ENCODE measurements at places on chromosomes 2 and 18.

GRCh38 chr18:26575865-26576217 is 27.5 kb upstream of the KCTD1 start:
- DNase-seq, result no peak

GRCh38 chr2:23722255-23722654 is 204.7 kb downstream of the ATAD2B start:
- no peak for DNase-seq

DNA sequence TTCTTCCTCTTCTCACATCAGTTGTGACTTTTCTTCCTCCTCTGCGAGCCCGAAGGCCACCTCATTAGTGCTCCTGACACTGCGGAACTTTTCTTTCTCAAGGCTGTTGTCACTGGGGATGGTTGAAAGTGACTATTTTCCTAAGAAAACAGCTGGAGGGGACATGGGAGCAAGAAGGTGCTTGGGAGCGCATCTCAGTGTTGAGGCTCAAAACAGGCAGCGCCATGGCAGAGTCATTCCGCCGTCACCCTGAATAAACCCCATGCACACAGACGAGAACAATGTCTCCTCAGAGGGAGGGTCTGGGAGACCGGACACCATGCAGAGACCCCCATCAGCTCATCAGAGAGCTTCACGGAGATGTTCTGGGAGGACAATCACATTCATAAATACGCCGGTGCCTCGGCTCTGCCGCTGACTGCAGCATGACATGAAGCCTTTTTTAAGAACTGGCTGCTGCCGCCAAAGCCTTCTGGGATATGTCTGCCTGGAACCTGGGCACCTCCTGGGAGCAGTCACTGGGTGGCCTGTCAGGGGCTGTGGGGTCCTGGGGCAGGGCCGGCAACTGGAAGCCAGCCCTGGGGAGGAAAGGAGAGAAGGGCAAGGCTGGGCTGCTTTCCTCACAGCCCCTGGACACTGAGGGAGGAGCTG is 19.2 kb downstream of the ATOH8 start:
- DNase-seq, result no peak

- no peak for DNase-seq
Observed at GRCh38 chr2:189236066-189236465, 56.5 kb upstream of the COL5A2 start.

GRCh38 chr2:140128909-140129308 is 1348.7 kb upstream of the NXPH2 start:
- no peak for DNase-seq

DNA sequence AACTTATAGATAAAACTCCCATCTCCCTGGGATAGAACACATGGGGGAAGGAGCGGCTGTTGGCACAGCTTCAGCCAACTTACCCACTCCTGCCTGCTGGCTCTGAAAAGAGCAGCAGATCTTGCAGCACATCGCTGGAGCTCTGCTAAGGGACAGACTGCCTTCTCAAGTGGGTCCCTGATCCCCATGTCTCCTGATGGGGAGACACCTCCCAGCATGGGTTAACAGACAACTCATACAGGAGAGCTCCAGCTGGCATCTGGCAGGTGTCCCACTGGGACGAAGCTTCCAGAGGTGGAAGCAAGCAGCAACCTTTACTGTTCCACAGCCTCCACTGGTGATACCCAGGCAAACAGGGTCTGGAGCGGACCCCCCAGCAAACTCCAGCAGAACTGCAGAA is 673.3 kb downstream of the NRXN1 start:
- DNase-seq, result no peak

DNA sequence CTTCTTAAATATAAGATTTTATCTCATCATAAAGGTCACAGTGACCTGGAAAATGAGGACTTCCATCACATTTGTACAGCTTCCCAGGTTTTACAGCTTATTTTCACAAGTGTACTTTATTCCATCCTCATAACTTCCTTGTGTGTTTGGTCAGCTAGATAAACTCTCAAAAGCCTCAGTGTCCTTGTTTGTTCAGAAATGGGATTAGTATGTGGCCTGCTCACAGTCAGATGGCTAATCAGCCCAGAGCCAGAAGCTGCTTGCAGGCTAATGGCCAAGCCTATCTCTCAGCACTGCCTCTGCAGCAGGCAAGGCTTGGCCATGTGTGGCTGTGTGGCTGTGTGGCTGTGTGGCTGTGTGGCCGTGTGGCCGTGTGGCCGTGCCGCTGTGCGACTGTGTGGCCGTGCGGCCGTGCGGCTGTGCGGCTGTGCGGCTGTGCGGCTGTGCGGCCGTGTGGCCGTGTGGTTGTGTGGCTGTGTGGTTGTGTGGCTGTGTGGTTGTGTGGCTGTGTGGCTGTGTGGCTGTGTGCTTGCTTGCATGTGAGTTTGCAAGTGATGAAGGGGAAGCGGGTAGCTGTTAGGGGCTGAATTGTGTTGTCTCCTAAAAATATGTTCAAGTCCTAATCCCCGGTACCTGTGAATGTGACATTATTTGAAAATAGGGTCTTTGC is 233.0 kb upstream of the TNP1 start:
- DNase-seq, result no peak

GRCh38 chr2:165682546-165682945 is 111.5 kb downstream of the GALNT3 start:
- DNase-seq, result no peak

GRCh38 chr2:211837206-211837605 is 701.4 kb downstream of the ERBB4 start:
- DNase-seq, result no peak

GRCh38 chr2:144528108-144528507 is 8.2 kb upstream of the ZEB2 start:
- no peak for DNase-seq

DNA sequence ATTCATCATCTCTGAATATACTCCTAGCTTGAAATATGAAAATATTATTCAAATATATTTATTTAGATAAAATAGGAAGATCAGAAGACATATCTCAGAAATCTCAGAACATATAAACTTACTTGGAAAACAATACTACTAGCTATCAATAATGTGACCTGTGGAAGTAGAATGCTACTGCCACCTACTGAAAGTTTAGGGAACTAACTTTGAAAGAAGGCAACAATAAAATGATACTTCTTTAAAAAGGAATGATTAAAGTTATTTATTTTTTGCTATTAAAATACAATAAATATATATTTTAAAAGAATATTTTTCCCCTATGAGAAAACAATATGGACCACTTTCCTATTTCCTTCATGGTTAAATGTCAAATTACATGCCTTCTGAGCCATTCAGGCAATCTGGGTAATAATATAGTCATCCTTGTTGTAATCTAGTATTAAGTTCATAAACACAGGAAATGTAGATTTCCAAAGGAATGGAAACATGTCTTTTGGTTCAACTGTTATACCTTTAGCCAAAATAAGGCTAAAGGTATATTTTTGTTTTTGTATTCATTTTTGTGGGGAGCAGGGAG is 26.0 kb downstream of the ACADL start:
- no peak for DNase-seq

GRCh38 chr2:55245411-55245810 is 12.9 kb downstream of the RPS27A start:
- DNase-seq, result no peak

DNA sequence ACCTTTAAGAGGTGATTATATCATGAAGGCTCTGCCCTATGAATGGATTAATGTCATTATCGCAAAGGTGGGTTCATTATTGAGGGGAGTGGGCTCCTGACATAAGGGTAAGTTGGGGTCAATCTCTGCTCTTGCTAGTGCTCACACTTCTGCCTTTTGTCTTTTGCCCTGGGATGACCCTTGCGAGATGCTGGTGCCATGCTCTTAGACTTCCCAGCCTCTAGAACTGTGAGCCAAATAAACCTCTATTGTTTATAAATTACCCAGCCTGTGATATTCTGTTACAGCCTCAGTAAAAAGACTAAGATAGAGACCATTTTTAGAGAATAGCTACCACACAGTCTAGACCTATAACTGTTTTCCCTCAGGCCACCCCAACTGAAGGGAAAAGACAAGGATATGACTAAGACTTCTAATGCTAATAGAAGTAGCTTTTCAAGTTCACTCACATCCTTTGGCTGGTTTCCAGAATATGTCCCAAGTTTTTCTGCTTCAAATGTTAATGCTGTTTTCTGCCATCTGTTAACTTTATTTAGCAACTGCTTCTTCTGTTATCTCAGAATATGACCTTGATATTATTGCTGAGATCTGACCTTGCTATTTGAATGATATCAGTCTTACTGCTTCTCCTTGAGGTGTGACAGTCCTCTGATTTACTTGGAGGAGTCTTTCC is 65.1 kb upstream of the STAM2 start:
- no peak for DNase-seq

DNA sequence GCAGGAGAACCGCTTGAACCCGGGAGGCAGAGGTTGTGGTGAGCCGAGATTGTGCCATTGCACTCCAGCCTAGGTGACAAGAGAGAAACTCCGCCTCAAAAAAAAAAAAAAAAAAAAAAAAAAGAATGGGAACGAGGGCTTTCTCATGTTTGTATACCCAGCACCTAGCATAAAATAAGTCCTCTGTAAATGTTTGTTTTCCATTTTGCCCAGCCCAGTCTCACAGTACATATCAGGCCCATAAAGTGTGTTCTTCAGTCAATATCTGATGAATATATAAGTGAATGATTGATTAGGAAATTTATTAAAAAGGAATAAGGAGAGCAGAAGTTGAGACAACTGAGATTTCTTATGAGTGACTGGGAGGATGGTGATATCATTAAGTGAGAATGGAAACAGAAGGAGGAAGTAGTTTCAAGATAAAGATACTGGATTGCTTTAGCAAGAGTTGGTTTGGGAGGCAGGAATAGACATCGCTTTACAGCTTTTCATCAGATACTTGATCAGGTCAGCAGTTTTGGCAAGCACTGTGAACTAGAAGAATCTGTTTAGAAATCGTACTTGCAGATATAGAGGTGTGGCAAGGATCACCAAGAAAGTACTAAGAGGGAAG is 327.5 kb downstream of the KIAA1328 start:
- DNase-seq, result no peak

DNA sequence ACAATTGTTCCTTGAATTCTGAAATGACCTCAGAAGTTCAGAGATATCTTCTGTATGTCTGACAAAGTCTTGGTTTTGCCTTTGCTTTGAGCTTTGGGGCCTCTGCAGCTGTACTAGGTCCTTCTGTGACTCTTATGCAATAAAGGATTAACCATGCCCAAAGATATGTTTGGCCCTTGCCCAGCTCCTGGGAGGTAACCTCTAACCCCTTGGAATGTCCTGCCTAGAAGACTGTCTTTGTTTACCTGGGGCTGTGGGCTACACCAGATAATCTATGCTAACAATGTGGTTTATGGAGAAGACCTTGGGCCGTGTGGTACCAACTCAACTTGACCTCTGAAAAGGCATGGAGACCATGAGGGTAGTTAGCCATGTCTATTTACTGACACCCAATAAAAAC is 140.9 kb upstream of the CAPN13 start:
- DNase-seq, result no peak

- no peak for DNase-seq
Observed at GRCh38 chr18:37674570-37674969, 109.0 kb upstream of the CELF4 start.

DNA sequence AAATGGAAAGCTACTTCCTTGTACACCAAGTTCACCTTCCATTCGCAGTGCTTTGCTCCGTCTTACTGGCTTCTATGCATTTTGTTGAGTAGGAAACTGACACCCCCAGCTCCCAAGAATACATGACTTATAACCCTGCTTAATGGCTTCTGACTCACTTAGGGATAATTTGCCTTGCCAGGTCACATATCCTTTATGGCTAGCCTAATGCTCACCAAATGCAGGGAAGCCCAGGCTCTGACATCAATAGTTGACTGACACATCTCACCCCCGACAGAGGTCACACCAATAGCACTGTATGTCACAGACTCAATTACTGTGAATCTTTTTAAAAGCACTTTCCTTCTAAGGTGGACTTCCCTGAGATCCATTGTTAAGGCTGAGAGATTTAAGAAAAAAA is 147.2 kb downstream of the DTNA start:
- DNase-seq, result no peak

GRCh38 chr18:7941533-7941932 is 374.4 kb downstream of the PTPRM start:
- DNase-seq, result no peak

- DNase-seq, result no peak
Observed at GRCh38 chr2:10598501-10598900, 91.3 kb downstream of the NOL10 start.

GRCh38 chr2:69086466-69086865 is 73.5 kb downstream of the ANTXR1 start:
- no peak for DNase-seq

- DNase-seq, result no peak
Observed at GRCh38 chr18:574865-575645, 5.1 kb upstream of the CETN1 start.

GRCh38 chr2:199452260-199452990 is 5.3 kb downstream of the SATB2 start:
- DNase-seq, result no peak

DNA sequence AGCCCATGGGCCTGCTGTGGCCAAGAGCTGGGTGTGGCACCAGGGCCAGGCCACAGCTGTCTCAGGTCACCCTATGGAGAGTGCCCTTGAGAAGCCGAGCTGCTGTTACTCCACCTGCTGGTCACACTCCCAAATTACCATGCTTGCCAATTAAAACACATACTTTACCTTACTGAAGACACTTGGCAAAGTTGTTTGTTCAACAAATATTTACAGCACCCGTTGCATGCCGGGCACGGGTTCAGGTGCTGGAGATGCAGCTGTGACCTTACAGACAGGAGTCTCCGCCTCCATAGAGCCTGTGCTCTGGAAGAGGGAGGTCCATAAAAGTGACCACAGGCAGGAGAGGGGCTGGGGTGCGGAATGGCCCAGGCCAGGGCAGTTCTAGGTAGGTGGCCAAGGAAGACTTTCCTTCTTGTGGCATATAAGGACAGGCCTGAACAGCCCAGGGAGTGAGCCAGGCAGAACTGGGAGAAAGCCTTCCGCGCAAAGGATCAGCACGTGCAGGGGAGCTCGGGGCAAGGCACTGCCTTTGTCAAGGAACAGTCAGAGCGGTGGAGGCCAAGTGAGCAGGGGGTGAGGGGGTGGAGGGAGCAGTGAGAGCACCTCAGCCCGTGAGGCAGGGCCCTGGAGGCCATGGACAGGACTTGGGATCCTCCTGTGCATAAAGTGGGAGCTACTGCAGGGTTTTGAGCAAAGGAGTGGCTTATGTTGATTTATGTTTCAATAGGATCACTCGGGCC is 23.6 kb upstream of the RBM44 start:
- DNase-seq, result peak; percentile 39

- DNase-seq, result no peak
Observed at GRCh38 chr2:31191931-31192330, 25.4 kb downstream of the CAPN14 start.

DNA sequence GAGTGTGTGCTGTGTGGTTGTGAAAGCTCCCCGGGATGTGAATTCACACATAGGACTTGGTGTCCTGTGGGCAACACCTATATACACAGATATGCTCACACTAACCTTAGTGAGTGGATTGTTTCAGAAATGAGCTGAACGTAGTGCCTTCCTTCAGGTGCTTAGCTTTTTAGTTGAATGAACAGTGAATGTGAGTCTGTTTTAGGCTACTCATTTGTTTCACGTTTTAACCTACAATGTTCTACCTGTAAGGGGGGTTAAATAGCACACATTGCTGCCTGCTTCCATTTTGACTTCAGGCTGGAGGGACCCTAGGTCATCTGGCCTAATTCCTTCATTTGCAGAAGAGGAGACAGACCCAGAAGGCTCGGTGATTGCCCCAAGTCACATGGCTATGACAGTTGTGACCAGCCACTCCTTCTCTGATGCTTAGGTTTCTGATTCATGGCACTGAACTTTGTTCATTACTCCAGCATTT is 1.0 kb downstream of the PLEK start:
- DNase-seq, result no peak

- no peak for DNase-seq
Observed at GRCh38 chr2:11213090-11213638, 57.9 kb downstream of the SLC66A3 start.

GRCh38 chr2:196750291-196750923 is 49.1 kb downstream of the GTF3C3 start:
- no peak for DNase-seq
